ENCODE measurements at places on chromosomes 5 and 9. TPM values are rescaled to one million over a fixed set of nuclear protein-coding genes. Genes with fewer than 3 reads are reported as not detected.

The PRDM9 gene
- not detected for total RNA-seq

The FBP1 gene
- 1.8 TPM for total RNA-seq

The APBB3 gene
- 34.6 TPM for total RNA-seq

The OR1N1 gene
- not detected for total RNA-seq

The GLRA1 gene
- 39.1 TPM for total RNA-seq

DNA sequence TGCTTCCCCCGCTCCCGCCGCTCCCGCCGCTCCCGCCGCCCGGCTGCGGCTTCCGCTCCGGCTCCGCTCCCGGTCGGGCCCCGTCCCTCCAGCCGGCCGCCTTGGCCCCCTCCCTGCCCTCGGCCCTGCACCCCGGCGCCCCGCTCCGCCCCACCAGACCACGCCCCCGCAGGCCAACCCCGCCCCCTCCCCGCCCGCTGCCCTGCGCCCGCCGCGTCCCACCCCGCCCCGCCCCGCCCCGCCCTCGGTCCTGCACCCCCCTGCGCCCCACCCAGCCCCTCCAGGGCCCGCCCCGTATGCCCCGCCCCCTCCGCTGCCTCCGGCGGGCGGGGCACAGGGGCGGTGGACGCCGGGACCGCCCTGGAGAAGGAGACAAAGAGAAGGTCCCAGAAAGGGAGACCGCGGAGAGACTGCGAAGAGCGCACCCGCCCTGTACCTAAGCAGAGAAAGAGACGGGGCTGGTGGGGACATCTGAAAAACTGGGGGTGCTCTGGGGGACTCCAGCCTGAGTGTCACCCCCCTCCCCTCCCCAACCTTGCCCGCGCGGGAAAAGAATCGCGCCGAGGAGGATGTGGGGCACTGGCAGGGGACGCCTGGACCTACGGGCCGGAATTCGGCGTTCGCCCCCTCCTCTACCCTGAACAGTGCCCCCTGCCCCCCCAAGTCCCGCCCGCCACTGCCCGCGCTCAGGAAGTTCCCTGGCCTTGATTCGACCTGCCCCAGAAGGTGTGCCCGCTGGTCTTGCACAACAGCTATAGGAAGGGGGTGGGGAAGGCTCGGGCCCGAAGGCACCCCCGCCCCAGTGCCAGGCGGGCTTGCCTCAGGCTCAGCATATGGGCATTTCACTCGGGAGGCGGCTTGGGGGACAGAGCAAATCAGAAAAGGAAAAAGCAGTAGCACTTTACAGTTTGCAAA lies 42.8 kb upstream of the STXBP1 start:
- no peaks in the 10 kb centered on the region for H3K27me3 ChIP-seq
- peak overlapping the region; percentile 86 for H3K27ac ChIP-seq
- peaks cover 35% of the 10 kb centered on the region for H3K4me1 ChIP-seq
- DNase-seq: no peak
- peak overlapping the region; percentile 70 for H3K4me3 ChIP-seq
- H3K36me3 ChIP-seq: peaks cover 5% of the 10 kb centered on the region

DNA sequence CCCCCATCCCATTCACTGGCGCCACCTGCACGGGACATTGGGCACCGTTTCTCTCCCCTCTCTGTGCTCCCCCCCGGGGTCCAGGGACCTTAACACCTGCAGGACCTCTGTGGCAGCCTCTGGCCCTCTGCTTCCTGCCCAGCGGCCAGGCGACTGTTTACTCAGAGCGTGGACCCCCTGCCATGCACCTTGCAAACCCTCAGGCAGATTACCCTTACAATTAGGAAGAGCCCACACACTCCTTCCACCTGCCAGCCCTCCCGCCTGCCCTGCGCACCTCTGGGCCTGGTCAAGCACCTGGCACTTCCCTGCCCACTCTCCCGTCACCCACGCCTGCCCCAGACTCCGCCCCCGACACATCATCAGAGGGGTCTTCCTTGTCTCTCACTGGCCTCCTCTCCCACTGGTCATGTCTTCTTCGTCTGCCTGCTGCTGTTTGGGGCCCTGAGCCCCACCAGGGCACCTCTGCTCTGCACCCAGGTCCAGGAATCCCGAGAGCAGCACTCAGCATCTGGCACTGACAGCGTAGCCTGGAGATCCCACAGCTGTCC lies 281.3 kb upstream of the IRX4 start:
- H3K27ac ChIP-seq: no peak overlapping the region
- H3K27me3 ChIP-seq: peaks cover 4% of the 10 kb centered on the region
- DNase-seq: no peak
- no peaks in the 10 kb centered on the region for H3K36me3 ChIP-seq

- no peak overlapping the region for H3K4me3 ChIP-seq
- no peak for DNase-seq
- H3K36me3 ChIP-seq: no peaks in the 10 kb centered on the region
- no peaks in the 10 kb centered on the region for H3K27me3 ChIP-seq
- peaks cover 7% of the 10 kb centered on the region for H3K4me1 ChIP-seq
- H3K27ac ChIP-seq: no peak overlapping the region
Measured at GRCh38 chr9:125744616-125745015, 2.6 kb upstream of the PBX3 start.

GRCh38 chr5:155906046-155906445 lies 420.9 kb upstream of the SGCD start:
- H3K4me3 ChIP-seq: no peak overlapping the region
- DNase-seq: no peak
- no peaks in the 10 kb centered on the region for H3K27me3 ChIP-seq
- no peaks in the 10 kb centered on the region for H3K4me1 ChIP-seq
- no peaks in the 10 kb centered on the region for H3K36me3 ChIP-seq

DNA sequence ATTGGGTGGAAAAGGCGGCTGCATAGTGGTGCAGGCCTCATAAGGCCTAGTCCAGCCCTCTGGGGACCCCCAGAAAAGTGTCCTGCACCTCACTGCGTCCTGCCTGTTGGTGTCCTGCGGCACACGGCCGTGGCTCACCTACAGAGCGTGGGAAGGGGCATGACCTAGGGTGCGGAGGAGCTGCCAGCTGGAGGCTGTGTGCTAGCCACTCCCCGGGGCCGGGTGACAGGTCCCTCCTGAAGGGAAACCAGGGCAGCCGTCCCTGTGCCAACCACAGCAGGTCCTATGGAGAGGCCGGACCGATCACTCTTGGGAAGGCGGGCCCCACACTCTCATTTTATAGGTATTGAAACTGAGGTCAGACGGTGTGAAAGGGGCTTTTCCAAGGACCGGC lies 150.7 kb downstream of the RXRA start:
- H3K36me3 ChIP-seq: no peaks in the 10 kb centered on the region
- H3K4me1 ChIP-seq: peaks cover 26% of the 10 kb centered on the region
- no peak overlapping the region for H3K27ac ChIP-seq

DNA sequence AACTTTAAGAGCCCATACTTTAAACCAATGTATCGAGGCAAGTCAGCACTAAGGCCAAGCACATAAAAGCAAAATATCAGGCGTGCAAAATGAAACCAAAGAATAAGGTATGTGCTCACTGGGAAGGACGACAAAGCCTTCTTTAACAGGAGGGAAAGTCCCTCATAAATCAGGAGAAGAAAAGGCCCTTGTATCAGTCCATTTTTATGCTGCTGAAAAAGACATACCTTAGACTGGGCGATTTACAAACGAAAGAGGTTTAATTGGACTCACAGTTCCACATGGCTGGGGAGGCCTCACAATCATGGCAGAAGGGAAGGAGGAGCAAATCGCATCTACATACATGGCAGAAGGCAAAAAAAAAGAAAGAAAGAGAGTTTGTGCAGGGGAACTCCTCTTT lies 68.9 kb downstream of the UBE2QL1 start:
- no peak overlapping the region for H3K4me3 ChIP-seq
- DNase-seq: no peak
- no peaks in the 10 kb centered on the region for H3K27me3 ChIP-seq
- H3K36me3 ChIP-seq: no peaks in the 10 kb centered on the region

DNA sequence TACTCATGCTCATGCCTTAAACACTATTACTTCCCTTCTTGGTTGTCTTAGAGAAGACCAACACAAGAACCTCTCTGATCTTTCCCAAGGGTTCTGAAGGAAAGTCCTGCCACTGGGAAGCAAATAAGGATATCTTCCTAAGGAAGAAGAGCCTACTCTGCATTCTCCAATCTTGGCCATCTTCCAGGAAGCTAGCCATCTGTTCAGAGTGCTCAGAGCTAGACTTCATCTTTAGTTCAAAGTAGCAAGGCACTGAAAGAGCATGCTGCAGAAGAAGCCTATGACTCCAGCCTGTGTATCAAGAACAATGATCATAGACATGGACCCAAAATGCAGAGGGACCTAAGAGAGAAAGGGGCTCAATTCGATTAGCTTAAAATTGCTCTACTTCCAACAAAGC lies 114.7 kb downstream of the KIAA0825 start:
- no peaks in the 10 kb centered on the region for H3K36me3 ChIP-seq
- DNase-seq: no peak
- H3K27ac ChIP-seq: no peak overlapping the region
- no peaks in the 10 kb centered on the region for H3K4me1 ChIP-seq
- H3K4me3 ChIP-seq: no peak overlapping the region

DNA sequence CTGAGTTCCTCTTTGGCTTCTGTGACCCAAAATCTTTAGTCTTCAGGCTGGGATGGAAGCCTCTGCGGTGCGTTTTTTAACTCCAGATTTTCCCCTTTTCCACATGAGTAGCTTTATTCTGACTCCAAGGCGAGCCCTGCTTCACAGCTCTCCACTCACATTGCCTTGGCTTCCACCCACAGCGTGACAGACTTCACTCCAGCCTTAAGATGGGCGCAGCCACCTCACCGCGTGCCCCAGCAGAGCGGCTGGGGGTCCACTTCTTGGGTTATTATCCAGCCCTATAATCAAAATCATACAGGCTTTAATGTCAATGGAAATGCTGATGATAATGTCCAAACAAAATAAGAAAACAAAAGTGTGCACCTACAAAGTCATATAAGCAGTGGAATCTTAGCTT lies 1.2 kb downstream of the EXOC3 start:
- no peak overlapping the region for H3K27ac ChIP-seq
- peaks cover 42% of the 10 kb centered on the region for H3K36me3 ChIP-seq
- no peak for DNase-seq

DNA sequence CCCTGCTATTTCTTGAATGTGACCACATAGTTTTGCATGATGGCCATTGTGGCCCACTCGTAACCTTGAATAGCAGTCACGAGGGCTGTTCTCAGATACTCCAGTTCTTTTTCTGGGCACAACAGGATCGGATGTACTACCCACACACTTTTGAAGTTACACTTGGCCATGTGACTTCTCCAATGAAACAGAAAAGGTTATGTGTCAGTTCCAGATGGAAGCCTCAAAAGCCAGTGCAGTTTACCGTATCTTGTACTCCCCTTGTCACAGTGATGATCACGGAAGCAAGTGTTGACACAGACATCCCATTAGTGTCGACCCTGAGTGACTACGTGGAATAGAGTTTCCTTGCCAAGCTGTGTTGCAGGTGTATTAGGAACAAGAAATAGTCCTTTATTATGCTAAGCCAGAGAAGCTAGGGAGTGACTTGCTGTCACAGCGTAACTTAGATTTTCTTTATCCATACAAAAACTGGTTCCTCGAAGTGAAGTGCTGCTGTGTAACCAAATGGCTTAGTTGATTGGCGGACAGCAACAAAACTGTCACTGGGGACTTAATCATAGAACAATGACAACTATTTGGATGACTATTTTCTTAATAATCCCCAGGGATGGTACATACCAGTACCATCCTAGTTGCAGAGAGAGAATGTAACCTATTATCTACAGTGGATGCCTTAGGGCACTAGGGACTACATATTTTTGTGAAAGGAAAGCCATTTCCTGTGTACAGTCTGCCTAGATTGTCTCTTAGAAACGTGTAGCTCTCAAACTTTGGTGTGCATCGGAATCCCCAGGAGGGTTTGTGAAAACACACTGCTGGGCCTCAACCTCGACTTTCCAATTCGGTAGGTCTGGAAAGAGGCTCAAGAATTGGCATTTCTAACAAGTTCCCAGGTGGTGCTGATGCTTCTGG lies 90.1 kb upstream of the DMRT1 start:
- peaks cover 7% of the 10 kb centered on the region for H3K4me1 ChIP-seq
- no peaks in the 10 kb centered on the region for H3K27me3 ChIP-seq
- no peak overlapping the region for H3K27ac ChIP-seq

GRCh38 chr5:159041444-159042198 lies 58.1 kb downstream of the EBF1 start:
- no peak for DNase-seq
- H3K27ac ChIP-seq: no peak overlapping the region
- H3K27me3 ChIP-seq: no peaks in the 10 kb centered on the region
- no peak overlapping the region for H3K4me3 ChIP-seq
- no peaks in the 10 kb centered on the region for H3K36me3 ChIP-seq

DNA sequence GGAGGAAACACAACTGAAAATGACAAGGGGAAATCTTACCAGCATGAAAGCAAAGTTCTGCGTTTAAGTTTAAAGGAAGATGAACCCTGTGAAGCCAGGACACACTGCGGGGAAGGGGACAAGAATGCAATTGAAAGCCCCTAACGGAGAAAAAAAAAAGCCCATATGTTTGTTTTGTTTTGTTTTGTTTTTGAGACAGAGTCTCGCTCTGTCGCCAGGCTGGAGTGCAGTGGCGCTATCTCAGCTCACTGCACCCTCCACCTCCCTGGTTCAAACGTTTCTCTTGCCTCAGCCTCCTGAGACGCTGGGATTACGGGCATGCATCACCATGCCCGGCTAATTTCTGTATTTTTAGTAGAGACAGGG lies 2.9 kb downstream of the STK10 start:
- DNase-seq: no peak
- H3K4me1 ChIP-seq: peaks cover 37% of the 10 kb centered on the region
- no peaks in the 10 kb centered on the region for H3K36me3 ChIP-seq
- H3K27me3 ChIP-seq: no peaks in the 10 kb centered on the region
- H3K27ac ChIP-seq: no peak overlapping the region
- no peak overlapping the region for H3K4me3 ChIP-seq
